Activated CD4-positive, CD25-positive, alpha-beta regulatory T cell (primary cell): ENCODE measurements at places on chromosomes 7 and 10.

GRCh38 chr7:55517191-55517633, 55.1 kb downstream of the VOPP1 start:
- peak; percentile 14 for DNase-seq

- DNase-seq = no peak
These were observed 56.6 kb downstream of the ELMO1 start for GRCh38 chr7:37391791-37392672.

GRCh38 chr7:92809760-92810573, 26.4 kb downstream of the CDK6 start:
- no peak for DNase-seq

DNA sequence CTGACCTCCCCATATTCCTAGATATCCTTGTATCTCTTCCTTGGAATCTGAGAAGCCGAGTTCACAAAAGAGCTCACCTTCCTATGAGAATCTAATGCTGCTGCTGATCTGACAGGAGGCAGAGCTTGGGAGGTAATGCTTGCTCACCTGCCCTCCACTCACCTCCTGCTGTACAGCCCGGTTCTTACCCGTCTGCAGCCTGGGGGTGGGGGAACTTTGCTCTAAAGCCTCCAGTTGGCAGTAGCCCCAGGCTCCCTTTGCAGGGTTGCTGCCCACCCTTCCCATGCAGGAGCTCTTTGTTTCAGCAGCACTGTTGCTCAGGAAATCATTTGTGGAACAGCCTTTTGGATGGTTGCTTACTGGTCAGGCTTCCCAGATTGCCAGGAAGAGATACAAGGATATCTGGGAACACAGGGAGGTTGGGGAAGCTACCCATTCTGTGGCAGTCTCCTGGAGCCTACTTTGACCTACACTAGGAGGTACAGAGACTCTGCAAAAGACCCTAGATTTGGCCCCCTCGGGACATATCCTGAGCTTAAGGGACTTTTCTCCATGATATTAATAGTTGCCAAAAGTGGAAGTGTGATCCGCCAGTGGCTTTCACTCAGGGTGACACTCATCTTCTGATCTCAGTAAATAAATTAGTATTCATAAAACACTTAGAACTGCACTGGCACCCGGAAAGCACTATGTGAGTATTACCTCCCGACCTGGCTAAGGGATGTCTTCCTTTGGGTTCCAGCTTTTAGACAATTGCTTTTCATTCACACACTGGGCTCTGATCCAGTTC, 363.7 kb upstream of the PODXL start:
- DNase-seq = no peak
